CD4-positive, CD25-positive, alpha-beta regulatory T cell (primary cell): ENCODE measurements at places on chromosomes 5 and 9. TPM values are rescaled to one million over a fixed set of nuclear protein-coding genes. Genes with fewer than 3 reads are reported as not detected.

GARIN3 gene
- not detected for polyA plus RNA-seq

C1QTNF2 gene
- polyA plus RNA-seq, result not detected

BARHL1 gene
- not detected for polyA plus RNA-seq

PCDHA9 gene
- polyA plus RNA-seq, result not detected

LHX3 gene
- not detected for polyA plus RNA-seq

ALDH1A1 gene
- not detected for polyA plus RNA-seq

WNK2 gene
- polyA plus RNA-seq, result not detected

HK3 gene
- polyA plus RNA-seq, result 0.17 TPM

CDC20B gene
- not detected for polyA plus RNA-seq

SAPCD2 gene
- polyA plus RNA-seq, result 0.62 TPM

IFNA2 gene
- polyA plus RNA-seq, result not detected

DNA sequence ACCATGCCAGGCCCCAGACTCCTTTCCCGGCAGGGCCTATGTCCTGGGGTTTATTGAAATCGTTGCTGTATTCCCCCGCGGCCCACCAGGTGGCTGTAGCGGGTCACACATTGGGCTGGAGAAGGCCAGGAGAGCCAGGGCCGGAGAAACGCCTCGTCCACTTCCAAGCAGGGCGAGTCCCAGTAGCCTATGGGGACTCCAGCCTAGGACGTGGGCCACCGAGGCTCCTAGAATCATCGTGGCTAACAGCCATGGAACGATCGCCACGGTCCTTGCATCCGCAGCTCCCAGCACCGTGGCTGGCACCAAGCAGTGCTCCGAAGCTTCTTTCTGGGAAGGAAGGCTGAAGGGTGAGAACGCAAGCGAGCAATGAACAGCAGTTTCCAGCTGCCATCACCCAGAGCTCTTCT lies 87.7 kb downstream of the ENTREP1 start:
- no peaks in the 10 kb centered on the region for H3K36me3 ChIP-seq
- no peak for DNase-seq
- H3K4me1 ChIP-seq, result no peaks in the 10 kb centered on the region
- no peaks in the 10 kb centered on the region for H3K27me3 ChIP-seq
- no peak overlapping the region for H3K4me3 ChIP-seq

DNA sequence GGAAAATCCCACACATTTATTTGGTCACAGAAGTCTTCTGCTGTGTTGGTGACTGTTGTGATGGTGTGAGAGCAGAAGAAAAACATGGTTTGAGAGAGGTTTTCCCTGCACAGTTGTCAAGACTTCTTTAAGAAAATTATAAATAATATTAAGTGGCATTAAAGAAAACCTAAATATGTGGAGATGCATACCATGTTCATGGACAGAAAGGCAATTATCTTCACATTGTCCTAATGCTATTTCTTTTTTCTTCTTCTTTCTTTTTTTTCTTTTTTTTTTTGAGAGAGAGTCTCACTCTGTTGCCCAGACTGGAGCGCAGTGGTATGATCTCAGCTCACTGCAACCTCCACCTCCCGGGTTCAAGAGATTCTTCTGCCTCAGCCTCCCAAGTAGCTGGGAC lies 24.3 kb upstream of the ERGIC1 start:
- H3K4me3 ChIP-seq, result no peak overlapping the region
- no peaks in the 10 kb centered on the region for H3K27me3 ChIP-seq
- no peaks in the 10 kb centered on the region for H3K36me3 ChIP-seq
- DNase-seq, result no peak
- H3K4me1 ChIP-seq, result peaks cover 12% of the 10 kb centered on the region

DNA sequence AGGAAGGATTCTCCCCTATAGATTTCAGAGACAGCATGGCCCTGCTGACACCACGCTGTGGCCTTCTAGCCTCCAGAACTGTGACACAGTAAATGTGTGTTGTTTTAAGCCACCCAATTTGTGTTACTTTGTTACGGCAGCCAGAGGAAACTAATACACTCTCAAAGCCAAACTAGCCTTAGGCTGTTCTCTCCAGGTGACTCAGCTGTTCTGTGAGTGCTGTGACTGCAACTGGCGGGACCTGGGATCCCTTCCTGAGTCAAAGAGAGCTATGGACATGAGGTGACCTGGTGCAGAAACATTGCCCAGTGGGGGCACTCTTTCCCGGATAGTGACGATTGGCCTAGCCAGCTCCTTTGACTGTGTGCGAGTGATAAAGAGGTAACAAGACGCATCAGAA lies 14.0 kb upstream of the MLANA start:
- H3K36me3 ChIP-seq, result no peaks in the 10 kb centered on the region
- H3K27me3 ChIP-seq, result no peaks in the 10 kb centered on the region
- no peaks in the 10 kb centered on the region for H3K4me1 ChIP-seq
- H3K4me3 ChIP-seq, result no peak overlapping the region
- no peak for DNase-seq
- no peak overlapping the region for H3K27ac ChIP-seq

DNA sequence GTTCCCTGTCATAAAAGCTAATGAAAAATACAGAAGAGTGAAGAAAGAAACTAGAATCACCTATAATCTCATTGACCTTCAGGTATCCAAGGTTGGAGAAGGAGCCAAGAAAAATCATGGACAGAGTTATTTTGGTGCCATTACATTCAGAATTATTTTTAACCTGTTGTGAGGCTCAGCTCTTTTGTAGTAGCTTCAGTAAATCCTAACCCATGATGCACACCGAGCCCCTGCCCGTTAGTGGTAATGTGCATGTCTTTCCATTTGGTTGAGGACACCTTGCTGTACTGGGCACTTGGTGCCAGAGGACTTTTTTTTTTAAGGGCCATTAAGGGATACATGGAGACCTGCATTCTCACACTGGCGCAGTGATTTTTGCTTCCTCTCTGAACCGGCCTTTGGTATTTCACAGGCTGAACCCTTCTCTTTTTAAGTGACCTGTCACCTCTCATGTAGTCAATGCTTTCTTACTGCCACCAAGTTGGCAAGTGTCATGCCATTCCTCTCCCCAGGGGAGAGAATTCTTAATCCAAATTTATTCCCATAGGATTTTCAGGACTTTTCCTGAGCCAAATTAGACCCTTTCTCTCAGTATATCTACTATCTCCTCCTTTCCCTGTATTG lies 125.6 kb downstream of the SMARCA2 start:
- peaks cover 53% of the 10 kb centered on the region for H3K36me3 ChIP-seq
- DNase-seq, result no peak
- H3K27ac ChIP-seq, result no peak overlapping the region
- no peaks in the 10 kb centered on the region for H3K27me3 ChIP-seq
- H3K4me1 ChIP-seq, result no peaks in the 10 kb centered on the region

- no peak for DNase-seq
- H3K4me1 ChIP-seq, result no peaks in the 10 kb centered on the region
- peaks cover 15% of the 10 kb centered on the region for H3K36me3 ChIP-seq
- H3K27me3 ChIP-seq, result no peaks in the 10 kb centered on the region
- H3K4me3 ChIP-seq, result no peak overlapping the region
These were observed 17.8 kb downstream of the NUDT2 start for GRCh38 chr9:34346873-34347799.

GRCh38 chr9:26163931-26164330 lies 485.7 kb upstream of the TUSC1 start:
- H3K27ac ChIP-seq, result no peak overlapping the region
- no peak for DNase-seq
- H3K36me3 ChIP-seq, result no peaks in the 10 kb centered on the region
- no peaks in the 10 kb centered on the region for H3K4me1 ChIP-seq

GRCh38 chr5:81646469-81646995 lies 104.4 kb downstream of the SSBP2 start:
- no peak overlapping the region for H3K27ac ChIP-seq
- no peak overlapping the region for H3K4me3 ChIP-seq
- no peaks in the 10 kb centered on the region for H3K4me1 ChIP-seq
- H3K36me3 ChIP-seq, result peaks cover 2% of the 10 kb centered on the region
- H3K27me3 ChIP-seq, result no peaks in the 10 kb centered on the region

DNA sequence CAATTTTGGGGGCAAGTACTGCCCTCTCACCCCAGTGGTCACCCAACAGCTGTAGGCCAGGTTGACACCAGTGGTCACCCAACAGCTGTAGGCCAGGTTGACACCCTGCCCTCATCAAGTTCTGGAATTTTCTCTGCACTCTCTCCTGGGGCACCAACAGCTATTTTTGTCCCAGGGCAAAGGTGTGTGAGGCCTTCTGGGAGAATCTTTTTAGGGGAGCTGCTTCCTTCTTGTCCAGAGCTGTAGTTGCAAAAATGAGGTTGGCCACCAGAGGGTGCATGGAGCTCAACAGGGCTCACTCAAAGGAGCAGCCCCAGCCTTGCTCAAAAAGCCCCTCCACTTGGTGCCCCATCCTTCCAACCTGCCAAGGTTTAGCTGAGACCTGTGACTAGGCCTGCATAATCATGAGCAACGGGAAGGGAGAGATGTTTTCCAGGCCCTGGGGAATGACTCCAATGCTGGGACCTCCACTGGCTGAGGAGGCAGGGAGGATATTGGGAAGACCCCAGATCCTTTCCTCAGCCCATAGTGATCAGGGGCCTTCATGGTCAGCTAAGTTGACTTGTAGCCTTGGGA lies 10.6 kb upstream of the P4HA2 start:
- H3K27ac ChIP-seq, result no peak overlapping the region
- H3K36me3 ChIP-seq, result no peaks in the 10 kb centered on the region
- no peak overlapping the region for H3K4me3 ChIP-seq
- peaks cover 5% of the 10 kb centered on the region for H3K27me3 ChIP-seq
- H3K4me1 ChIP-seq, result no peaks in the 10 kb centered on the region

- no peak overlapping the region for H3K4me3 ChIP-seq
- no peaks in the 10 kb centered on the region for H3K36me3 ChIP-seq
- no peak overlapping the region for H3K27ac ChIP-seq
- no peak for DNase-seq
- H3K27me3 ChIP-seq, result no peaks in the 10 kb centered on the region
- no peaks in the 10 kb centered on the region for H3K4me1 ChIP-seq
These were observed 111.7 kb downstream of the JAKMIP2 start for GRCh38 chr5:147670815-147671214.

DNA sequence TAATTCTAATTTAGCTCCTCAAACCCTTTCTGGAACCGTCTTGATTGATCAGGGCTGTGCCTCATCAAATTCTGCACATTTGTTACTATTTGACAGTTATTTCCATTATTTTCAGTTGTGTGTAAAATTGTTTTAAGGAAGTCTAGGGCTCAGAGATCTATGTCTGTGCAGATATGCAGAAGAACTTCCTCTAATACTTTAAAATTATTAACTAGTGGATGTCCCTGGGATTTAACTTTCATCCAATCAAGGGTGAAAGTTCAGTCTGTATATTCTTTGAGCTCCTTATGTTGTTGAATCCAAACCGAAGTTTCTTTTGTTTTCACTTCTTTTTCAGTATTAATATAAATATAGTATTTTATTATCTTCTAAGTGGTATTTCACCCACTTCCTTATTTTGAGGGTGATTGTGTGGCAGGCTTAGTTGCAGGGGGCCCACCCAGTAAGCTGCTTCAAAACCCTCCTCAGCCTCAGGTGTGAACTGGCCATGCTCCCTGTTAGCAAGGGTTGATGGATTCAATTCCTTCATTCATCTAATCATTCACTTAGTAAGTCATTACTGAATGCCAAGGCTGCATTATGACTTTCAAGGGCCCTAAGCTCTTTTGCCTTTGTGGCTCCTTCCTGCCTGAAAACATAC lies 2.1 kb upstream of the CAMLG start:
- peaks cover 21% of the 10 kb centered on the region for H3K4me1 ChIP-seq
- no peak overlapping the region for H3K27ac ChIP-seq
- no peaks in the 10 kb centered on the region for H3K27me3 ChIP-seq
- H3K4me3 ChIP-seq, result no peak overlapping the region
- no peaks in the 10 kb centered on the region for H3K36me3 ChIP-seq
- no peak for DNase-seq

DNA sequence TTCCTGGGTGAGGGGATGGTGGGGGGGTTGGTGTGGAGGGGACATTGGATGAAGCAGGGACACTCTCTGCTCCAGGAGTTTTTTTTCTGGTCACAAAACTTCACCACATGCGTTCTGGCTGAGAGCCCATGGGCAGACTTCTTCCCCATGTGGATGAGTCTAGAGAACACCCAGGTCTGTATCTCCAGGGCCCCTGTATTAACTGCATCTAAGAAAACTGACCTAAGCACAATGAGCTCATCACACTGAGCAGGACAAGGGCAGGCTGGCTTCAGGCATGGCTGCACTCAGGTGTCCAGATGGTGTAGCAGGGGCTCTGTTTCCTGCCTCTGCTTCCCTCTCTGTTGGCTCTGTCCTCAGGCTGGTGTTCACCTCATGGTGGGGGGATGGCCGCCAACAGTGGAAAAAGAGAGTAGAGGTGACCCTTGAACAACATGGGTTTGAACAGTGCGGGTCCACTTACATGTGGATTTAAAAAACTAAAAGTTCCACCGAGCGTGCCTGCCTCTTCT lies 85.3 kb upstream of the STC2 start:
- no peak overlapping the region for H3K27ac ChIP-seq
- DNase-seq, result no peak
- no peaks in the 10 kb centered on the region for H3K36me3 ChIP-seq
- H3K27me3 ChIP-seq, result no peaks in the 10 kb centered on the region

DNA sequence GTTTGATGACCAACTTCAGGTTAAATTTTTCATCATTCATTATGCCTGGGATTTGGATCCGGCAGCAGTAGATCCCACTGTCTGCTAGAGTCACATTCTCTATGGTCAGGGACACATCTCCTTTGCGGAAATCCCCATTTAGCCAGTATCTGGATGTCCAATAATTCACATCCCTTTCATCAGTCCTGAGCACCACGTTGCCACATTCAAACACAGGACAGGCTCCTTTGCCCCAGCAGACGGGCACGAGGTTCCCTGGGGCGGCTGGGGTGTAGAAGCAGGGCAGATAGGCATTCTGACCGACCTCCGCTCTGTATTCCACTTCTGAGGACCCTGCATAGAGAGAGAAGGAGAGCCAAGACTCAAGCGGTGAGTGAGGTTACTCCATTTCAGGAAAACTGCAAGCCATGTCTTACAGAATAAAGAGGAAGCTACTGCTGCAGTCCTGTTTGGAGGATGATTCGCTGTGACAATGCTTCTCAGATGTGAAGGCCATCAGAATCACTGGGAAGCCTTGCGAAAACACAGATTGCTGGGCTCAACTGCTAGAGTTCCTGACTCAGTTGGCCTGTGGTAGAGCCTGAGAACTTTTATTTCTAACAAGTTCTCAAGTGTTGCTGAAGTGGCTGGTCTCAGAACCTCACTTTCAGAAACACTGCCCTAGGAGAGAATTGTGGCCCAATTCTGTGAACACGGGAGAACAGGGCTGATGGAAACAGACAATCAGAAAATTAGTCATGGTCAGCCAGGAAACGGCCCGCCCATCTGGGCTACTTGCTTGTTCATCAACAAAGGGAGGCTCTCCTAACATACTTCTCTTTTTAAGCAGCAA lies 2.0 kb downstream of the HAVCR2 start:
- peak overlapping the region; percentile 14 for H3K4me3 ChIP-seq
- H3K27ac ChIP-seq, result no peak overlapping the region
- peak; percentile 37 for DNase-seq
- H3K36me3 ChIP-seq, result no peaks in the 10 kb centered on the region

DNA sequence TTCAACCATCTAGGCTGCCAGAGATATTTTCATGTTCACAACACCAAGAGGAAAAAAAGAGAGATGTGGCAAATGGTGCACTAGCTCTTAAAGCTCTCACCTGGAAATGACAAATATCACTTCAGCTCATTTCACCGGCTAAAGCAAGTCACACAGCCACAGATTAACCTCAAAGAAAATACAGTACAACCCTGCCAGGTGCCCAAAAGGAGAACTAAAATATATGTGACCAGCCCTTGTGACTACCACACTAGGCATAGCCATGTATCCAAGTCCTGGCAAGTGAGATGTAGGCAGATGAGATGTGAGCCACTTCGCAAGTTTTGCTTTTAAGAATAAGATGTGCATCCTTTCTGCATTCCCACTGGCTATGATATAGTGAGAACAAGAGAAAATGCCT lies 41.4 kb downstream of the AGTPBP1 start:
- H3K27me3 ChIP-seq, result no peaks in the 10 kb centered on the region
- H3K4me1 ChIP-seq, result no peaks in the 10 kb centered on the region
- no peak overlapping the region for H3K27ac ChIP-seq

- no peaks in the 10 kb centered on the region for H3K27me3 ChIP-seq
- DNase-seq, result no peak
- H3K27ac ChIP-seq, result no peak overlapping the region
- H3K4me1 ChIP-seq, result no peaks in the 10 kb centered on the region
- H3K36me3 ChIP-seq, result no peaks in the 10 kb centered on the region
These were observed 20.0 kb downstream of the PITX1 start for GRCh38 chr5:135013947-135014570.
